Stimulated activated CD4-positive, alpha-beta T cell treated with anti-CD3 and anti-CD28 coated beads, Interleukin-4, amount 100 ng/mL, for 24 hours (primary cell): ENCODE measurements at places on chromosomes 1 and 21.

DNA sequence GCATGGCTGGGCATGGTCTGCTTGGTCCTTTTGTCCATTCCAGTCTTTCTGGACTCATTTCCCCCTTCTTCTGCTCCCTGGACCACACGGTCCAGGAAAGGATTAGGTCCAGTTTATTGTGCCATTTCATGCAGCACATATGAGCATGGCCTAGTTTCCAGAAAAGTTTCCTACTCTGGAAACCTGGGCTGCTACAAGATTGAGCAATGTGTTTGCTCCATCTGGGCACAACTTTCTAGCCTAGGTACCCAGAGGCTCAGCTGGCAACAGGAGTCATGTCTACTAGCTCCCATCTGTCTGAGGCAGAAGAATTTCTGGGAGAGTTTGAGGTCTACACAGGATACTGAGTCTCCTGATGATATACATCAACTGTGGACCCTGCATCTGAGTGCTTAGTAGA lies 14.8 kb downstream of the FMOD start:
- DNase-seq: no peak

DNA sequence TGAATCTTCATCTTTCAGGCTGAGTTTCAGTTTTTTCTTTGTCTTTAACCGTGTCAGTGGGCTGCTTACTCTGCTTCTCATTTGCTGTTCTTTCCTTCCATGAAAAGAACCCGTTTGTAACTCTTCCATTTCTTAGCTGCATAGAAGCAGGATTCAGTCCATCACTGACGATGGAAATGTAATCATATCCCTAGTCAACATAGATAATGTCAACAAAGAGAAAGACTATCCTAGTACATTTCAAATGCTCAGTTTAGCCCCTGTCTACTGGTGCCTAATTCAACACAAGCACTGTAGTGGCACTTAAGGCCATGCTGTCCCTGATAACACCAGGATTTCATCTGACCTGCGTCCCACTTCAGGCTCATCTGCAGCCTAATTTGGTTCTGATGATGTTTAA lies 376 bp downstream of the GBP1 start:
- DNase-seq: no peak

DNA sequence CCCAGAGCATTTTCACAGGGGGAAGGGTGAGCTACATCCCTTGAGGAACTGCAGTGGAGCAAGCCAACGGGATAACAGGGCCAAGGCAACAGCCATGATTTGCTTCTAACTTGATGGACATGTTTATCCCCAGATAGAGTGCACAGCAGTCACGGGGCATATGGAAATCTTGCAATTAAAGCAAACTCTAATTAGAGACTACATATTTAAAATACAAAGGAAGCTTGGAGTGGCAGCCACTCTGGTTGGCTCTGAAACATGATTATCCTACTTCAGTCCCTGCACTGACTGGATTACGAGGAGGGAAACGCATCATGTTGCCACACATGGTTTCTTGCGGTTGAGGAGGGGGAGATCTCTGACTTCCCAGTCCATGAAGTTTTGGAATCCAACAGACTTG lies 60.8 kb downstream of the BEND5 start:
- no peak for DNase-seq

GRCh38 chr1:206098242-206098919 lies 18.8 kb downstream of the AVPR1B start:
- no peak for DNase-seq

DNA sequence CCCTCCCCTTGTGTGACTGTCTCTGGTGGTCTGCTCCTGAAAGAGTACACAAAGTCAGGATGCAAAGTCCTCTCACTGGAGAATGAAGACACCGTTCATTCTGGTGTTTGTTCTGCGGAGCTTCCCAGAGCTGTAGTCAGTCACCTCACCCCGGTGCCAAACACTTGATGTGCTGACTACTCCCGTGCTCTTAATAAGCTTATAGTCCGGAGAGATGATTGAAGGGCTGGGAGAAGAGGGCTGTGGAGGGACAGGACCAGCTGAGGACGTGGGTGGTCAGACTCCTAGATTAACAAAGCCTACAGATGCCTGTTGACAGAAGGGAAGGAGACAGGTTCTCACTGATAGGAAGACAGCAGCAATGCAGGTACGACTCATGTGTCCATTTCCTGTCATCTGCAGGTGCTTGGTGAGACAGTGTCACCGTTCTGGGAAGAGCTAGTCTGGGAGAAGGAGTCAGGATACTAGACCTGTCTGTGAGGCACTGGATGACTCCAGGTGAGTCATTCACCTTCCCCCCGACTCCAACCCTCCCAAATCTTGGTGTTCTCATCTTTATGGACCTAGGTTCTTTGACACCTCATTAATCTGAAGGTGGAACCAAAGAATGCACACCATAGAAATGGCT lies 40.4 kb upstream of the LRRN2 start:
- DNase-seq: no peak

DNA sequence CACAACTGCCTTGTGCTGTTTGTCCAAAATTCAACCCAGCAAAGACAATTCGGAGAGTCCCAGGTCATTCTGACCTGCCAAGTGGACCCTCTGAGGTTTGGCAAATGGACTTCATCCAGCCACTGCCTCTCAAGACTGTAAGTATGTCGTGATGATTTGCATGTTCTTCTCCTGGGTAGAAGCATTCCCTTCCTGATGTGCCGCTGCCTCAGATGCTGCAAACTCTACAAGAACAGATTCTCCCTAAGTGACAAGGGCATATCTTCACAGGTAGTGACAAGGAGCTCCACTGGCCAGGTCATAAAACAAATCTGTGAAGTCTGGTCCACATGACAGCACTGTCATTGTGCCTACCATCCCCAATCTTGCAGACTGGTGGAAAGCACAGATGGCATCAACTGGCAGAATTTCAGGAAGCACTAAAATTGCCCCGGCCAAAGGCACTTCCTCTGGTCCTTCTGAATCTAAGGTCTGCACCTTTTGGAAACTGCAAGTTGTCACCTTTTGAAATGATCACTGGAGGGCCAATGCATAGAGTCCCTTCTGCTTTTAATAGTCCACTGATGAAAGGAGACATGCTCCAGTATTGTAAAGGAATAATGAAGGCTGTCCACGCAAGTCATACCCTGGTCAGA lies 27.4 kb downstream of the POFUT2 start:
- DNase-seq: no peak
